Daoy (cell line): ENCODE measurements at places on chromosomes 5 and 9.
A peak's percentile ranks its signal among the peaks of the same experiment; 100 is the strongest.

DNA sequence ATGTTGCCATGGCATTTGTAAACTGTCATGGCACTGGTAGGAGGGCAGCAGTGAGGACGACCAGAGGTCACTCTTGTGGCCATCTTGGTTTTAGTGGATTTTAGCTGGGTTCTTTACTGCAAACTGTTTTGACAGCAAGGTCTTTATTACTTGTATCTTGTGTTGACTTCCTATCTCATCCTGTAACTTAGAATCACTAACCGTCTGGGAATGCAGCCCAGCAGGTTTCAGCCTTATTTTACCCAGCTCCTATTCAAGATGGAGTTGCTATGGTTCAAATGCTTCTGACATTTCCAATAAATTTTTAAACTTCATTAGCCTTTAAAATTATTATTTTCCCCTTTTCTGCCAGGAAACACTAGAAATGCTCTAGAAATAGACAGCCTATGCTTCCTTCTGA is 839.1 kb downstream of the NR2F1-AS1 start:
- no peak for DNase-seq

DNA sequence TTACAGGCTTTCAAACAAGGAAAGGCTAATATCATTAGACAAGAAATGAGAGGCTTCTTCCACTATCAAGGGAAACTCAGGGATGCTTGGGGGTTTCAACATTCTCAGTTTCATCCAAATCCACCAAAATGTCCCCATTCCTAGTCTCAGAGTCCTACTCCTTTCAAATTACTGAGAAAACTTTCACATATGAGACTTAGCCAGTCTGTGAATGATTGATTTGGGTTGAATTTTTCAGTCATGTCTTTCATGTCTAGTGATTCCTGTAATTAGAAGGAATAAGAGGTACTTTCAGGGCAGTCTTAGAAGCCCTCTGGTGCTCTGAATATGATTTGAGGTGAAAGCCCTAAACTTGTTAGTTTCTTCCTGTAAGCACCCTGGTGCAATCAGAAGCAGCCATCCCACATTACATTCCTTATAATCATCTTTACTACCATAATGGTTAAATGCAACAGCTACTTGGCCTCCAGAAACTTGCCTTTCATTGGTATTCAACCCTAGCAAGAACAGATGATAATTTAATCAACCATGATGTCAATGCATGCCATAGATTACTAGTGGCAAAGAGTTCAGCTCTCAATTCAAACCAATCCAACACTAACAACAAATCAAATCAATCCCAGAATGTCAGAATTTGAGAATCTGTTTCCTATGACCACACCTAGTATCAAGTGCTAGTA is 50.7 kb upstream of the RIC1 start:
- DNase-seq: no peak

DNA sequence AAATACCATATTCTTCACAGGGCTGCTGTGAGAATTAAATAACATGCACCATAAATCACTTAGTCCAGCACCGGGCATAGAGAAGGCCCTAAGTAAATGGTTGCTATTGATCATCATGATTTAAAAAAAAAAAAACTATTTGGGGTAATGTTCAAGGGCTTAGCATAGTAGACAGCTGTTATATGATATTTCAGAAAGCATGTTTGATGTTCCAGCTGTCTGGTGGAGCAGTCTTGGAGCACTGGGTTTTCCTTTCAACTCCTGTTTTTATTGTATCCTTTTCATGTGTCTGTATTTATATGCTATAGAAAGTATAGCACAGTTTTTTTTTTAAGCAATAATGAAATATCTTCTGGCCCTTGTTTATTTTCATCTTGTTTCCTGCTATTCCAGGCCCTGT is 28.0 kb upstream of the TOMM5 start:
- no peak for DNase-seq

DNA sequence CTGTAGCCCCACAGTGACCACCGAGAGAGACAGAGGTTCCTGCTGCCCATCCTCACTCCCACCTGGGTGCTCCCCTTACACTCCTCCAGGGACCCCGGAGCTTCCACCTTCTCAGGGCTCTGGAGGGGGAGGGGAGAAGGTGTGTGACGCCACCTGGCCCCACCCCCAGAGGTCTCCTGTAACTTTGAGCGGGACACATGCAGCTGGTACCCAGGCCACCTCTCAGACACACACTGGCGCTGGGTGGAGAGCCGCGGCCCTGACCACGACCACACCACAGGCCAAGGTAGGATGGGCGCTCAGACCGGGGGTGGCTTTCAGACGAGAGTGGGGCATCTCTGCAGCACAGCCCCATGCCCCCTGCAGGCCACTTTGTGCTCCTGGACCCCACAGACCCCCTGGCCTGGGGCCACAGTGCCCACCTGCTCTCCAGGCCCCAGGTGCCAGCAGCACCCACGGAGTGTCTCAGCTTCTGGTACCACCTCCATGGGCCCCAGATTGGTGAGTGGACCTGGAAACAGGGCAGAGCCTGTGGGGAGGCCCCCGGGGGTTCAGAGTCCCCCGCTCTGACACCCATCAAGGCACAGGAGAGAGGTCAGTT is 4.5 kb downstream of the MAMDC4 start:
- no peak for DNase-seq

- no peak for DNase-seq
Measured at GRCh38 chr9:38009035-38009501, 60.0 kb downstream of the SHB start.

- DNase-seq: no peak
Measured at GRCh38 chr9:5873439-5873838, 17.2 kb upstream of the MLANA start.

- DNase-seq: no peak
Measured at GRCh38 chr5:107464416-107464815, 206.3 kb downstream of the EFNA5 start.

DNA sequence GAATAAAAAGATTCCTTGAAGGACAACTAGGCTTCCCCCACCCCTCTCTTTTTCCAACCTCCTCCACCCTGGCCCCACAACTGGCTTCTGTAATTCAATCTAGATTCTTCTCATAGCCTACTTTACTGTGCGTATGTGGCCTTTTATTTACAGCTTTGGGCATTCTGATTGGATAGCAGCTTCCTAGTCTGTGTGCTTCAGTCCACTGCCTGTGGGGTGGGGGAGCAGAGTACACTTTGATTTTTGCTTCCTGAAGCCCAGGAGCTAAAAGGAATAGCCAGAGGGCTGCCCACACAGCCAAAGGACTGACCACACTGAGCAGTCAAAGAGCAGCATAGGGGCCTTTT is 30.4 kb downstream of the RUSC2 start:
- no peak for DNase-seq

DNA sequence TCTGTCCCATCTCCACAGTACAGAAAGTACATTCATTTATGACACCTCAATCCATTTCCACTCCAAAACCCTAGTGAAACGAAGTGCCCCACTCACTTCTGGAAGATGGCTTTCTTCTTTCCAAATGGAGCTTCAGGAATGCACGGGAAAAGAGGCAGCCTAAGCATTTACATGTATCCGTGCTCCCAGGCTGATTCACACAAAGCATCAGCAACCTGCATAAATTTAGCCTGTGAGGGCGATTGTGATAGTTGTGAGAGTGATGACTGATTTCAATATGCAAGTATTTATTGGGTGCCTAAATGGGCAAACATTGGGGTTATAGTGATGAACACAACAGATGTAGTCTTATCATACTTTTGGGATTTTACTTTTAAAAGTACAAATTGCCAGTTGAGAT is 86.6 kb downstream of the PLPPR1 start:
- no peak for DNase-seq

DNA sequence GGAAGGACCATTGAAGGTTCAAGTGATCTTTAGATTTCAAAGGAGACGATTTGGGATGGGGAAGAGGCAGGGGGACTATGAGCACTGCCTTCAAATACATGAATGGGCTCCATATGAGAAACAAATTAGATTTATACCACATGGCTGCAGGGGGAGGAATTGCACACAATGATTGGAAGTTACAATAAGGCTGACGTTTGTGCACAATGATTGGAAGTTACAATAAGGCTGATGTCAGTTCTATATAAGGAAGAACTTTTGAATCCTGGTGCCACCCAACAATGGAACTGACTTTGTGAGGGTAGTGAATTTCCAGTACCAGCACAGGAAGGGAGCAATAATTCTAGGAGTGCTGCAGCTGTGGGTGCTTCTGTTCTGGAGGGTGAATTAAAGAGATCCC is 95.7 kb upstream of the PTGER4 start:
- DNase-seq: no peak

- DNase-seq: no peak
Measured at GRCh38 chr5:17212996-17213395, 4.4 kb upstream of the BASP1 start.

- no peak for DNase-seq
Measured at GRCh38 chr9:112308588-112308987, 24.8 kb downstream of the PTBP3 start.

DNA sequence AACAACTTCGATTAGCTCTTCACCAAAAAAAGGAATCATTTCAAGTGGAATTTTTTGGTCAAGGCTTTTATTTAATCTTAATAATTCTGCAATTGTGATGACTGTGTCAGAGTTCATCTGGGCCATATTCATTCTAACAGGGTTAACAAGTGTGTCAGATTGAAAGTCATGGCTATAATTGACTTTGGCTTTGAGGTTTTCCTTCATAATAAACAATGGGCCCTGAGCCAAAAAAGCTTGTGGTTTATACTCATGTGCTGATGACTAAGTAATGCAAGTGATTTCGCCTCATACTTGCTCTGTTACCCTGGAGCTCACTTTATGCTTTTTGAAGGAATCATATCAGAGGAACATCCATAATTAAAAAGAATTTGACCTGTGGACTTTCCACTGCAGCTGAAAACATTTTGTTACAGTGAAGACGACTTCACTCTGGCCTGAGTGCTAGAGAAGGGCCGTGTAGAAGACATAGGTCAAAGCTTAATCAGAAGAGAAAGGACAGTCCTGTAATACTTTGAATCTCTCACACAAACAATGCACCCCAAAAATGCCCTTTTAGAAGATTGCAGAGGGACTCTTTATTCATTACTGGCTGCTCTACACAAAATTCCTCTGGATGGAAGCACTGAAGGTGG is 101.7 kb downstream of the GDNF start:
- DNase-seq: peak; percentile 86

DNA sequence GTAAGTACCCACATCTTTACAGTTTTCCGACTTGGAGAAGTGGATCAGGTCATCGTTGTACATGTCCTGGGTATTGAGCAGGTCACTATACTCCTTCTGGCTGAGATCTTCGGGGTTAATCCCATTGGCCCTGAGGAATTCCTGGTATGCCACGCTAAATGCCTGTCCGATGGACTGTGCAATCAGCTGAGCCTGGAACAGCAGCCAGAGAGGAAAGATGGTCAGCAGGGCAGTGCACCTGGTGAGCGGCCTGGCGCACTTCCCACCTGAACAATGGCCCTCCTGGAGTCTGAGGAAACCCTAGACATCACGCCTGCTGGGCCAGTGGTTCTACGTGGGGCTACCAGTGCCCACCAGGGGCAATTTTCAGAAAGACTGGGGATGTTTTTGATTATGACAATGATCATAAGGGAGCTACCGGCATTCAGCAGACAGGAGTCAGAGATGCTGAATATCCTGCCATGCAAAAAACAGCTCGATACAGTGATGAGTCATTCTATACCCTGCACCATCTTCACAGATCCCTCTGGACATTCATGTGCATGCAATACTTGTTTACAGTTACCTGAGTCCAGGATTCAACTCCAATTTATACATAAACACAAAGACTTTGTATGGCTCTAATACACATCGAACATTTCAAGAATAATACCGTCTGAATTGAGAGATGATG is 127.2 kb downstream of the ENTREP1 start:
- no peak for DNase-seq

DNA sequence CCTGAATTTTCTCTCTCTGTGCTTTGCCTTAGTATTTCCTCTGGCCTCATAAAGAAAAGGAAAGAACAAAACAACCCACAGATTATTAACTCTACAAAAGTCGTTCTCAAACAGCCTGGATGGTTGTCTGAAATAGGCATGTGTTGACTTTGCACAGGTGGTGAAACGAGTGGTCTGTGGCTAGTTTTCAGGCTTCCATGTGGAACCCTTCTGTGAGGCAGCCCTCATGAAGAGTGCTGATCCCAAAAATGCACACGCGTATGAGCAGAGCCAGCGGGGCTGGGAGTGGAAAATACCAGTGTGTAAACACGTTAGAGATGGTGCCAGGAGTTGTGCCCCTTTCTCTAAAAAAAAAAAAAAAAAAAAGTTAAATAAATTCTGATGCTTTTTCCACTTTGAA is 4.9 kb upstream of the PSAT1 start:
- DNase-seq: no peak

GRCh38 chr5:90483206-90483605 is 8.5 kb downstream of the POLR3G start:
- no peak for DNase-seq

GRCh38 chr9:120791161-120791560 is 2.1 kb downstream of the FBXW2 start:
- no peak for DNase-seq

- no peak for DNase-seq
Measured at GRCh38 chr5:121795511-121795910, 56.2 kb upstream of the FTMT start.

DNA sequence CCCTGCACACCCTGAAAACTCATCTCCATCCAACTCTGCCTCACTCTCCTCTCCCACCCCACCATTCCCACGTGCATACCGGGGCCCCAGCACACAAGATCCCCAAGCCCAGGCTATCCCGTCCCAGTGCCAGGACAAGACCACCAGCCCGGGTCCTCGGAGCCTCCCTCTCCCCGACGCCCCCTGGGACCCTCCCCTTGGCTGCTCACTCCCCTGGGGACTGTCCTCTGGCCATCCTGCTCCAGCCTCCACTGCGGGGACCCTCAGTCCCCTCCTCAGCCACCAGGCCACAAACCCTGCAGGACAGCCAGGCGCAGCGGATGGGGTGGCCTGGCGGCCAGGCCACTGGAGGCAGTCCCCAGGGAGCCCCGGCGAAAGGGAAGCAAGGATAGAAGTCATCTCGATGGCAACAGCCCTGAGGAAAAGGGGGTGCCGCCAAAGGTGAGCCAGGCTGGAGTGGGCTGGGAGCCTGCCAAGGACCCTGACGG is 62.8 kb downstream of the C9orf50 start:
- DNase-seq: no peak

GRCh38 chr9:15416880-15417279 is 5.8 kb upstream of the SNAPC3 start:
- DNase-seq: peak; percentile 15

GRCh38 chr5:173653822-173654523 is 37.5 kb upstream of the BOD1 start:
- no peak for DNase-seq

DNA sequence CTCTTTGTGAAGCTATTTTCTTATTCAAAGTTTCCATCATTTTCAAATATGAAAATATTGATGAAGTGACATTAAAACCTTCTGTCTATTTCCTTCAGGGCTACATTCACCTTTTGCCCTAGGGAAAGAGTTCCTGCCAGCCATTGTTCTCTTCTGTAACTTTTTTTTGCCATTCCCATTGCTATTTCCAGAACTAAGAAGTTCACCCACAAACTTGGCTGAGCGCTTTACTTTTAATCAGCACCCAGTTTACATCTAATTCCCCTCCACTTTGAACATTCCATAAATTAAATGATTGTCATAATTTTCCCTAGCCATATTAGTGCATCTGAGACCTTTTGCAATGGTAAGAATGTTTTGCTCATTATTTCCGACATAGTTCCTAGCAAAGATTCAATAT is 4.4 kb downstream of the IL33 start:
- no peak for DNase-seq
